ENCODE measurements at places on chromosomes 5 and 9. TPM values are rescaled to one million over a fixed set of nuclear protein-coding genes. Genes with fewer than 3 reads are reported as not detected.

CNTNAP3B gene
- 4.9 TPM for total RNA-seq

SNCB gene
- total RNA-seq: not detected

FOXD4L3 gene
- not detected for total RNA-seq

PCDHA13 gene
- not detected for total RNA-seq

PCDHA5 gene
- total RNA-seq: 0.26 TPM

CSF1R gene
- total RNA-seq: 9.0 TPM

CDK5RAP2 gene
- 62.4 TPM for total RNA-seq

STING1 gene
- 27.0 TPM for total RNA-seq

CWC27 gene
- total RNA-seq: 15.1 TPM

MCIDAS gene
- total RNA-seq: 0.14 TPM

SLC6A7 gene
- total RNA-seq: 15.2 TPM

CKMT2 gene
- total RNA-seq: 1.1 TPM

GRCh38 chr9:106800701-106801270 lies 62.2 kb upstream of the ZNF462 start:
- no peak for DNase-seq

DNA sequence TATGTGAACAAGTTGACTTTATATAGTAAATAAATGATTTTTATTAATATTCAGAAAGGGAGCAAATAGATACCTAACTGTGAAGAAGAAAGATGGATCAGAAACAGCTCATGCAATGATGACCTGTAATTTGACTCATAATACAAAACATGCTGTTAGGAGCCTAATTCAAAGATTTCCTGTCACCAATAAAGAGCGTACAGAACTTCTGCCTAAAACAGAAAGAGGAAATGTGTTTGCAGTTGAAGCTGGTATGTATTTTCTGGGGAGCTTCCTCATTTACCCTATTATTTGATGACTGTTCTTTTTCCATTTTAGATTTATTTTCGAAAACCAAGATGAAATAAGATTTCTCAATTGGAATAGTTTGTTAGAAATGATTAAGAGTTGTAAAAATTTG lies 11.4 kb downstream of the YTHDC2 start:
- DNase-seq: no peak

DNA sequence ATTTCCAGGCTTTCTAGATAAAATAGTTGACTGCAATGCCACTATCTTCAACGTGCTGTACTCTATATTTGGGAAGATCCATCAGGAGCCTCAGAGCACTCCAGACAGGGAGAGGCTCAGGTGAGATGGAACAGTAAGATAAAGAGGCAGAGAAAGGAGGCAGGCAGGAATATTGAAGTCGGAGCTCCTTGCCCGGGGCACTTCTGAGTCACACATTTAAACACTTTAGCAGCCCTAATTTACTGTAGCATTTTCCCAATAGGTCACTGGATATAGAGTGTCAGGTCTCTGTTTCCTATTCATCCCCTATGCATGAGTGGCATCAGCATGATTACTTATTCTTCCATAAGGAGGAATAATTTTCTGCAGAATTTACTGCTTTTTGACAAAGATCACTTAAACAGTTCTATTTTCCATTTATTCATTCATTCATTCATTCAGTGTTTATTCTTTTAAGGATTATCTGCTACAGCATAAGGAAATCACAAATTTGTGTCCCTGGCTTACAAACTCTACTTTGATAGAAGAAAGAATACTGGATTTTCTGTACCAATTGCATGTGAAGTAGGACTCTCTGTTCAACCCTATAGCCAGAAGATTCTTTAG lies 170.7 kb downstream of the MAPKAP1 start:
- DNase-seq: no peak

DNA sequence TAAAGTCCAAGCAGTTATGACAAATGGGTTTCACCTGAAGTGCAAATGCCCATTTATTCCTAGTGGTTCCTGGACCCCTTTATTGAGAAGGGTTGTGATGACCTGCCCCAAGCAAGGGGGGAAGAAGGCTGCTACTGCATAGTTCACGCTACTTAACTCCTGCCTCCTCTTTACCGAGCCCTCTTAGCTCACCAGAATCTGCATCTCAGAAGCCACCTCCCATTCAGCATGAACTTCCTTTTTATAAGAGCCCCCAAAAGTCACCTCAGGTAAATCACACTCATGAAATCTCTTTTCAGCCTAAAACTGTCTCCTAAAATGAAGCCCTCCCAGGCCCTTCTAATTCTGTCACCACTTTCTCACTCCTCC lies 26.6 kb upstream of the C9orf72 start:
- DNase-seq: no peak

- DNase-seq: no peak
These were observed 92.5 kb downstream of the SIL1 start for GRCh38 chr5:139105621-139106071.

DNA sequence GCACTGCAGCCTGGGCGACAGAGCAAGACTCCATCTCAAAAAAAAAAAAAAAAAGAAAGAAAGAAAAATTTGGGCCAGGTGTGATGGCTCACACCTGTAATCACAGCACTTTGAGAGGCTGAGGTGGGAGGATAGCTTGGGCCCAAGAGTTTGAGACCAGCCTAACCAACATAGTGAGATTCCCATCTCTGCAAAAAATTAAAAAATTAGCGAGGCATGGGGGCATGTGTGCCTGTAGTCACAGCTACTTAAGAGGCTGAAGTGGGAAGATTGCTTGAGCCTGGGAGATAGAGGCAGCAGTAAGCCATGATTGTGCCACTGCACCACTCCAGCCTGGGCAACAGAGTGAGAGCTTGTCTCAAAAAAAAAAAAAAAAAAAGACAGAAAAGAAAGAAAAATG lies 2.9 kb upstream of the SIT1 start:
- DNase-seq: no peak

- no peak for DNase-seq
These were observed 48.6 kb downstream of the PSMB7 start for GRCh38 chr9:124366476-124367220.

DNA sequence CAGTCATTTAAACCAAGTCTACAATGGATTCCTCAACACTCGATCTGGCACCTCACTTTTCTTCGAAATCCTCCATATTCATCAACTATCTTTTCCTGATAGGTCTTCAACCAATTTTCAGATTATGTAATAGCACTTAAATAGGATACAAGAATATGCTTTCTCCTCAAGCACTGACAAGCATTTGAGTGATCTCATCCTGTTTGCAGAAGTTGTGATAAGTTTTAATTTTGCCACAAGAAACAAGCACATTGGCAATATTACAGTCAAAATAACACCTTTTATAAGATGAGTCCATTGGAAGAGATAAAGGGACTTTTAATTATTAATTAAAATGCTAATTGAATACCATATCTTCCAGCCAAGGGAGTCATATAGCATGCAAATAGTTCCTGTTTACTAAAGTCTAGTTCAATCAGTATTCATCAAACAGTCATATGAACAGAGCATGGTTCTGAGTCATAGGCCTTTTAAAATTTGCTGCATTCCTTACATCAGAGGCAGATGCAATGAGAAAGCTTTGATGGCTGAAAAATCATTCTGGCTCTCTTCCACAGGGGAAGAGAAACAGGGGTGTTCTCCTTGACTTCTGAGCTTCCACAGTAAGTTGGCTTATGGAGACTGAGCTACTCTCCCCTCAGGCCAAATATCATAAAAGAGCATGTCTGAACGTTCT lies 32.7 kb upstream of the ZCCHC9 start:
- no peak for DNase-seq

DNA sequence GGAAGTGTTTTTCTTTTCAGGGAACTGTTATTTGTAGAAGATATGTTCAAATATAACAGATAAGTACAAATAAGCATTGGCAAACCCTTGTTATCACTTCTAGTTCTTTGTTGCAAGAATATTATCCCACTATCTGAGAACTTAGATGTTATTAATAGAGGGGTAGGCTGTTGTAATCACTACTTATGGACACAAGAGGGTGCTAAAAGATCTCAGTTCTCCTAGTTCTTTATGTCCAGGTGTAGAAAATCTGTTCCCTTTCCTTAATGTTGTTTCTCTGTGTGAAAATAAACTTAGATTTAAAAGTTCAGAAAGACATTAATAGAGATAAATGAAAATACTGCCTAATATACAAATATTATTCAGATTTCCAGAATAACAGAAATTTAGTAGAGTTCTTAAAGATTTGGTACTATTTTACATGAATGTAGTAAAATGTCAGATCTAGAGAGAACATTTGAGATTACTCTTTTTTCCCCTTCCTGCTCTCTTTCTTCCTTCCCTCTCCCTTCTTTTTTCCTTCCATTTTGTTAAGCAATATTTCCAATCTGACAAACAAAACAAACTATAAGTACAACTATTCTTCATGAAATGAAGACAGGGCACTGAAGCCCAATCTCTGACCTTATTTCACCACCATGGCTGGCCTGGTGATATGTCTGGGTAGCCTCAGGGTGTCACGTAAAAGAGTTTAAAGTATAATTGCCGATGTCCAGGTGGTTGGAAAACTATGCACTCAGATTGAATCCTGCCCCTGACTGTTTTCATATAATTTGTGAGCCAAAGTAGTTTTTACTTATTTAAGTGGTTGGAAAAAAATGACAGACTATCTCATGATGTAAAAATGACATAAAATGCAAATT lies 43.6 kb upstream of the C5orf46 start:
- DNase-seq: no peak

GRCh38 chr9:3262826-3263529 lies 262.8 kb downstream of the RFX3 start:
- no peak for DNase-seq

DNA sequence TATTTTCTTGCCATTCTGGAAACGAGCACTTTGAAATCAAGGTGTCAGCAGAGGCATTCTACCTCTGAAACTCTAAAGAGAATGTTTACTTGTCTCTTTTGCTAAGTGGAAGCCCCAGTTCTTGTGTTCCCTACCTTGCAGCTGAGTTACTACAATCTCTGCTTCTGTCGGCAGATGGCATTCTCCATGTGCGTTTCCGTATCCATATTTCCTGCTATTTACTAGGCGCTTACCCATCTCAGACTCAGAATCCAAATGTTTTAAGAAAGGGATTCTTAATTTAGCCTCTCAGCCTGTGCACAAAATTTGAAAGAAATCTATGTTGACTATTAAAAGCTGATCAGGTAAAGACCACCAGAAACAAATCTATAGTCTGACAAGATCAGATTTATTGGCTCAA lies 221.3 kb upstream of the FTMT start:
- DNase-seq: no peak

- no peak for DNase-seq
These were observed at the start of gene PCDHGA7 for GRCh38 chr5:141382469-141383294. PCDHGA7 (plus strand) TSS chr5:141382742; CDS start chr5:141382900, 158 bp downstream.

DNA sequence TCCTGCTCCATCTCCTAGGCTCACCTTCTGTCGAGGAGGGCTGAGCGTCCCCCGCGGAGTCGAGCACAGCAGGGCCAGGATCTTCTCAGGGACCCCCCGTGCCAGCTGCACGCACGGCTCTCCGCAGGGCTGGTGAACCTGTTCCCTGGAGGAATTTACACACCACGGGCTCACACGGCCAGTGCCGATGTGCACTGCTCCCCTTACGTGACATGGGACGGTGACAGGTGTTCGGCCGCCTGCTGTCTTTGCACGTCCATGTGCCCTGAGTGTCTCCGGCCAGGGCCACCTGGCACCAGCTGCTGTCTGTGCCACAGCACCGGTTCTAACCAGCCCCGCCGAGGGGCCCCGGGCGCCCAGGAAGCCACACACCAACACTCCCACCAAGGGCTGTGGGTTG lies 8.7 kb upstream of the AGPAT2 start:
- DNase-seq: no peak

GRCh38 chr5:72308853-72309191 lies 11.2 kb downstream of the MRPS27 start:
- no peak for DNase-seq

GRCh38 chr5:81724571-81724970 lies 26.3 kb downstream of the SSBP2 start:
- no peak for DNase-seq

- DNase-seq: no peak
These were observed at the start of gene SPINK13 for GRCh38 chr5:148268566-148268965. SPINK13 (plus strand) TSS chr5:148268794; CDS start chr5:148270073, 1,279 bp downstream.

DNA sequence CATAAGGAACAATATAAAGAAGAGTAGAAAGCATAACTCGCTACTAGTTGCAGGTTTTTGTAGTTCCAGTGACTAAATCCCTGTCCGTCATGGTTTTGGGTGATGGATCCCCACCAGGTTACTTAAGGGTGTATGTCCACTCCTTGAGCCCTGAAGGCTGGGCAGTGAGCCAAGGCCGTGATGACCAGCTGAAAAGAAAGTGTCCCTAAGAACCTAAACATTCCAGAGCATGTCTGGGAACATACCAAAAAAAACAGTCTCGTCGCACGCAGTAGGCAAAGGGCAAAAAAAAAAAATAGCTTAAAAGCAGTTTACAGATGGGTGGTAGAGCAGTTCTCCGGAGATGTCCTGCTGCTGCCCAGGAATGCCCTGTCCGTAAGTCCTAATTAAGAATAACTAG lies 21.4 kb upstream of the SNAPC3 start:
- no peak for DNase-seq

GRCh38 chr9:124041817-124042116 lies 30.2 kb downstream of the LHX2 start:
- no peak for DNase-seq

DNA sequence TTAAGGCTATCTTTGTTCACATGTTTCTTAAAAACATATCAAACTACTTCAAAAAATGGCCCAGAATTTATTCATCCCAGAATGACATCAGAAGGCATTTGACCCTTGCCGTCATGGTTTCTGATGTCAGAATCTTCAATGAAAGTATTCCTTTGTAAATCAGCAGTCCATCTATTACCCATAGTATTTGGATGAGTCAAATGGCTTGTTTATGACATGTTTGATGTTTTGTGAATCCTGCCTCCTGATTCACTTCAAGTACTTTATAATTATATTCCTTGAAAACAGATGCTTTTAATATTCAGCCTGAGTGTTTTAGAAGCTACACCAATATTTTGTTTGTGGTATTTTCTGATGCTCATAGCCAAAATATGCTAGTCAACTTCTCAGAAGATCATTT lies 200.8 kb upstream of the MEF2C start:
- no peak for DNase-seq

GRCh38 chr9:105233873-105234272 lies 10.6 kb upstream of the SLC44A1 start:
- DNase-seq: no peak

DNA sequence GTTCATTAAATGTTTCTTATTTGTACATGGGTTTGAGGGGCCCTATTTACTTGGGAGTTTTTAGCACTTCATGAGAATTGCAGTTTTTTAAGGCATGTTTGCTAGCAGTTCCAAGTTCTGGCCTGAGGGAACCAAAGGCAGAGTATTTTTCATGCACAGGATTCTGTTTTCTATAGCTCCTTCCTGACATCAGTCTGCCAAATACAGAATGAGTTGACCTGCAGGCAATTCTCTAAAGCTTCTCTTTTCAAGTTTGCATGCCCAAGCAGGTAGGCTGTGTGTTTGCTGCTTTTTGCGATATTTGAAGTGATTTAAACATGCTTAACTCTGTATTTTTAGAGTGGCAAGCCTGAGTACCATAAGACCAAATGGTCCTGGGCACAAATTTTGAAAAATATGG lies 75.8 kb downstream of the AOPEP start:
- no peak for DNase-seq
